Activated CD4-positive, alpha-beta T cell treated with anti-CD3 and anti-CD28 coated beads, Interleukin-2, amount 10 ng/mL, durations not matched to agents 24 days and 14 days (primary cell): ENCODE measurements at places on chromosomes 6 and 20. TPM values are rescaled to one million over a fixed set of nuclear protein-coding genes. Genes with fewer than 3 reads are reported as not detected.

GRCh38 chr20:34747479-34747878 lies 43.3 kb downstream of the TP53INP2 start:
- DNase-seq, result no peak

APOBEC2 gene
- not detected in 2 replicates for total RNA-seq

STMND1 gene
- not detected in 2 replicates for total RNA-seq

NEDD9 gene
- 31.9 and 36.9 TPM in 2 replicates for total RNA-seq

DNA sequence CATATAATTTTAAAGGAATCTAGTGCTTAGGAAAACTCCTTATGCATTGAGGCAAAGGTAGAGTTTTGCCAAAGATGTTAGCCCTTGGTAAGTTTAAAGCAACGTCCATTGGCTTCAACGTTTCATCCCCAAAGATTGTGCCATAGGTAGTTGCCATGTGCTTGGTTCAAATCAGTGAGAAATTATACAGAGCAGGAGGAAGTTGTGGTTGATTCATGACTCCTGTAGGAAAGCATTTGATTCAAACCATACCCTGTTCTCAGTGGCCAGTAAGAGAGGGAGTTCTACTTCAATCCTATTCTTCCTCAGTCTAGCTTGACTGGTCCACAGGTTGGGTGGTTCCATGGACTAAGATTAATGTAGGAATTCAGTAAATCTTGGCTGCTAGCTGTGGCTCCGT lies 535.6 kb downstream of the QKI start:
- no peak for DNase-seq

GRCh38 chr6:111541682-111542065 lies 58.7 kb upstream of the REV3L start:
- no peak for DNase-seq

DNA sequence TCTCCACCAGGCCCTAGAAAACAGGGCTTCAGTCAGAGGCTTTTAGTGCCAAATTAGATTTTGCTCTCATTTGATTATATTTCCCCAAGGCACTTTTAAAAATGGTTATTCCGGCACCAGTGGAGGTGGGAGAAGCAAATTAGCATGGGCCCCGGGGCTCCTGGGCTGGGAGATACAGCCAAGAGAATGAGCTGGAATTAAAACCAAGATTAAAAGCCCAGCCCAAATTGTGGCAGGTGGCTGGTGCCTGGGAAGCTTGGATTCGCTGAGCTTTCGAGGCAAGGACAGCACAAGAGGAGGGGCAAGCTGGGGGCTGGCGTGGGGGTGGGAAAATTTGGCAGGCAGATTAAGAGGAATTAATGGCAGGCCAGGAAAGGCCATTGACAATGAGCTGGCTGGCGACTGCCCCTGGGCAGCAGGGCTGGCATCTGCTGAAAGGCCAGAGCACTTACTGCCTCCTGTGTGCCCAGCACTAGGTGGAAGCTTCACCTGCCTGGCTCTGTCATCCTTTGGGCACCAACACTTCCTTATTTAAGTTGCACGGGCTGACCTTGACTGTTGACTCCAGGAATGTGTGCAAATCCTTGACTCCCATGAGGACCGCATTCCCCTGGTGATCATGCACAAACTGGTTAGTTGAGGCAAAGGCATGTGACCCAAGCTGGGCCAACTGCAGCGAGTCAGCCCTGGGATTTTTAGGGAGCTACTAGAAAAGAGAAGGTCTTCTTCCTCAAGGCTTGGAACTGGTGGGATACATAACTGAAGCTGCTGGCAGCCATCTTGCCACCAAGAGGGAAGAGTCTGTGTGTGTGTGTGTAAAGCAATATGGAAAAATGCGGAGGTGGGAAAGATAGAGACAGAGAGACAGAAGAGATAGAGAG lies 76.1 kb downstream of the SULF2 start:
- no peak for DNase-seq

DNA sequence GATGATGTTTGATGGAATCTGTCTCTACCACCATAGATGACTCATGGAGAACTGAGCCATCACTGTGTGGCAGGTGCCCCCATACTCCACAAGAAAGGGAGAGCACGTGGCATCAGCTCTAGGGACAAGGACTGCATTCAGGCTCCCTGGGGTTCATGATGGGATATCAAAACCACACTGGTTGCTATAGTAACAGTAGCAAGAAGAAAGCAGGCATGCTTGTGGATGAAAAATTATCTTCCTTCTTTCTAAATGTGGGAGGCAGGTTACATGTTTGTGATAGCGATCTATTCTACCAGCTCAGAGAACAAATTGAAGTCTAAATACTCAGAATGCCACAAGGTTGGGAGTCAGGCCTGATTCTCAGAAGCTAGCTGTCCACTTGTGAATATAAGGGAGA lies 224.2 kb downstream of the ARHGAP18 start:
- no peak for DNase-seq

GRCh38 chr6:108621117-108621516 lies 60.4 kb downstream of the FOXO3 start:
- no peak for DNase-seq

- peak; percentile 63 for DNase-seq
Observed at GRCh38 chr20:46558511-46558959, 8.1 kb upstream of the OCSTAMP start.

C6orf15 gene
- total RNA-seq, result not detected in 2 replicates

SLC44A4 gene
- total RNA-seq, result 0.21 TPM in 1 of 2 replicates, not detected in the other

DNA sequence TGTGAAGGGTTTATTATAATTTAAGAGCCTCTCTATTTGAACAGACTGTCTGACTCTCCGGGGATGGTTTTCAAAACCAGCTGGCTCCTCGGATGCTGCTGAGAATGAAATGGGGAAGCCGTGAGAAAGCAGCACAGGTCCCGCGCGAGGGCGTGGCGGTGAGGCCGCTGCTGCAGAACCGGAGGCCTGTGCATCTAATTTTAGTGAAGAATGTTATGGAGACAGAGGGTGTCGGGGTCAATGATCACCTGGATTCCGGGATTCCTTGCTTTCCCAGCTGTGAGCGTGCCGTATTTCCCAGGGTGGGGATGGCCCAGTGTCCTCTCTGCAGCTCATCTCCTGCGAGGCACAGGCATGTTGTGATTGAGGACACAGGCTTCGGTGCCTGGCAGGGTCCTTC lies 348.0 kb downstream of the CDH4 start:
- DNase-seq, result no peak

DNA sequence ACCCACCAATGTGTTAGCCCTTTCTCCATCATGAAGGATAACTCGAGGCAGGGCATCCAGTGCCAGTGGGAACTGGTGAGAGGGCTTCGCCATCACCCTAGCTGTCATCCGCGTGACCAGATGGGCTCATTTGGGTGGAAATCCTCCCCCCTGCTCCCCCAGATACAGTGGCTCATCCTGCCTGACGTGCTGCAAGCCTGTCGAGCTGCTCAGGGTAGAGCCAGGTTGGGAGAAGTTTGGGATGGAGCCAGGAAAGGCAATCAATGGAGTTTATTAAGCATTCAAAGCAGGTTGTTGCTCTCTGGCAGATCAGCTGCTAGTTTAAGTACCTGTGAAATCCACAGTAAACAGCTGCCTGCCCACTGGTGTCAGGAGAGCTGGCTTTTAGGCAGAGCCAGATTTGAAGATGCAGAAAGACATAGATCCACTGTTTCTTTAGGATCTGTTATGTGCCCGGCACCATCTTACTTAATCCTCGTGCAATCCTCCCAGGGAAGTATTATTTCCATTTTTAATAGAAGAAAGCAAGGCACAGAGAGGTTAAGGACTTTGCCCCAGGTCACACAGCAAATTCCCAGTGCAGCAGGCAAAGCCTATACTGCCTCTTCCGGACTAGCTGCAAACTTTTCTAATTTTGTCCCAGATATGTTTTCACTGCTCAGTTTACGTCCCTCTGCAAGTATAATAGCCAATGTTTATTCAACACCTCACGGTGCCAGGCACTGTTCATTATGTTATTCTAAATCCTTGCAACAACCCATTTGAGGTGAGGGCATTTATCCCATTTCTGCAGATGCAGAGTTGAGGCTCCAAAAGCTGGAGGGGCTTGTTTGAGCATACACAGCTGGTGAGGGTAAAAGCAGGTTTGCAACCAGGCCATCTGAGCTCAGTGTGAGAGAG lies 54.1 kb upstream of the KCNG1 start:
- no peak for DNase-seq

DNA sequence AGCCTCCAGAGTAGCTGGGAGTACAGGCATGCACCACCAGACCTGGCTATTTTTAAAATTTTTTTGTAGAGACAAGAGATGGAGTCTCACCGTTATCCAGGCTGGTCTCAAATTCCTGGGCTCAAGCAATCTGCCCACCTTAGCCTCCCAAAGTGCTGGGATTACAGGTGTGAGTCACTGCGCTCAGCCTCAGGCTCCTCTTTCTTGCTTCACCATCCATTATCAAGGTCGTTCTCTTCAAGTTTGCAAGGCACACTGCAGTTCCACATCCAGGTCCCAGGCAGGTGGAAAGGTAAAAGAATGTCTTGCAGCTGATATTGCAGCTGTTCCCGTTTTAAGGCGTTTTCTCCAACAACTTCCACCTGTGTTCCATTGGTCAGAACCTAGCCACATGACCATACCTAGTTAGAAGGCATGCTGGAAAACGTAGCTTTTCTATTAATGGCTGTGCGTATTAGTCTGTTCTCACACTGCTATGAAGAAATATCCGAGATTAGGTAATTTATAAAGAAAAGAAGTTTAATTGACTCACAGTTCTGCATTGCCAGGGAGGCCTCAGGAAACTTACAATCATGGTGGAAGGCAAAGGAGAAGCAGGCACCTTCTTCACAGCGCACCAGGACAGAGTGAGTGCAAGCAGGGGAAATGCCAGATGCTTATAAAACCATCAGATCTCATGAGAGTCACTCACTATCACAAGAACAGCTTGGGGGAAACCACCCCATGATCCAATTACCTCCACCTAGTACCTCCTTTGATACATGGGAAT lies 51.7 kb downstream of the PCNA start:
- DNase-seq, result no peak

XKR7 gene
- total RNA-seq, result not detected in 2 replicates

BPIFB4 gene
- not detected in 2 replicates for total RNA-seq

- no peak for DNase-seq
Observed at GRCh38 chr6:39731565-39731964, 6.4 kb upstream of the KIF6 start.

DNA sequence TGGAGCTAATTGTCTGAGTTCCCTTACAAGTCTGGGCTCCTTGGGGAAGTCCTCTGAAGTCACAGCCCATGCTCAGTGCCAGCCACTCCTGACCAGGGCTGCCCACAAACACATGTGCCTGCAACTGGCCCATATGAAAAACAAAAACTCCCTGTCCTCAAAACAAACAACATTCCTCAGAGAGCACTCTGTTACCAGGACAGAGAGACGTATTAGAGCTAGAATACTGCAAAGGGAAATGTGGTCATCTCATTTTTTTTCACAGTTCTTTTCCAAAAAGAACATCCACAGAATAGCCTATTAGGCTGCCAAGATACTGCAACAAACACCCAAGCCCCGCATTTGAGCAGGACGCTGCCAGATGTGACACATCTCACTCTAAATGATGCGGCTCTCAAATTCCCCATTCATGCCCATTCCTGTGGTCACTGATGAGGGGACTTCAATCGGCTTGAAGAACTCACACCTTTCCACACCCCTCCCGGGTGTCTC lies 71.1 kb downstream of the SLC22A23 start:
- no peak for DNase-seq

- no peak for DNase-seq
Observed at GRCh38 chr6:169409742-169410312, 156.2 kb upstream of the THBS2 start.

GRCh38 chr6:111265842-111266241 lies 178.5 kb downstream of the SLC16A10 start:
- no peak for DNase-seq

HCRTR2 gene
- total RNA-seq, result not detected in 2 replicates

DNA sequence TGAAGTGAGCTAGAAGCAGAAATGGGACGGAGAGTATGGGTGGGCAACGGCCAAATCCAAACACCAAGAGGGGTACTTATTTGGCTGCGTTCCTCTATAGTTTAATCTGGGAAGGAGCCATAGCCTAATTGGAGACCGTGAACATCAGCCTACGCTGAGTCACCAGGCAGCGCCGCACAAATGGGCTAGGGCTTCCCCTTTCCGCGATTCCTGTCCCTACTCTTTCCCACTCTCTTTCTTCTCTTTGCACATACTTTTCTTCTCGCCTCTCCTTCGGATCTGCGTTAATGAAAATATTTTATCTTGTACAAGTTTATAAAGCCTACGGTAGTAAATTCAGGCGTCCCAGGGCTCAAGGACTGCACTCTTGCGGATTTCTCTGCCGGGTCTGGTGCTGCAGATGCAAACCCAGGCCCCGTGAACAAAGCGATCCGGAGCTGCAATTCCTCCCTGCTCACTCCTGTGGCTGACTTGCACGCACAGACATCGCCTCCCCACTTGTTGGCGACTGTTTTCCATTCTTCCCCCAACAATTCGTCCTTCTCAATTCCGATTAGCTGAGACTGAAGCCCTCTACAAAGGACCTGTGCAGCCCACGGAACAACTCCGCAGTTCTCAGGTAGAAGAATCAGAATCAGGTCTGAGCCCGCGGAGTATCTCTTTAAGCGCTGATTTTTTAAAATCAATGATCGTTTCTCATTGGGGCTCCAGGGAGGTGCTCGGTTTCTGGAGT lies 4.2 kb upstream of the TBX18 start:
- no peak for DNase-seq

TRIM26 gene
- 58.3 and 60.1 TPM in 2 replicates for total RNA-seq

GRCh38 chr6:144543006-144543871 lies 258.1 kb downstream of the UTRN start:
- DNase-seq, result no peak

DNA sequence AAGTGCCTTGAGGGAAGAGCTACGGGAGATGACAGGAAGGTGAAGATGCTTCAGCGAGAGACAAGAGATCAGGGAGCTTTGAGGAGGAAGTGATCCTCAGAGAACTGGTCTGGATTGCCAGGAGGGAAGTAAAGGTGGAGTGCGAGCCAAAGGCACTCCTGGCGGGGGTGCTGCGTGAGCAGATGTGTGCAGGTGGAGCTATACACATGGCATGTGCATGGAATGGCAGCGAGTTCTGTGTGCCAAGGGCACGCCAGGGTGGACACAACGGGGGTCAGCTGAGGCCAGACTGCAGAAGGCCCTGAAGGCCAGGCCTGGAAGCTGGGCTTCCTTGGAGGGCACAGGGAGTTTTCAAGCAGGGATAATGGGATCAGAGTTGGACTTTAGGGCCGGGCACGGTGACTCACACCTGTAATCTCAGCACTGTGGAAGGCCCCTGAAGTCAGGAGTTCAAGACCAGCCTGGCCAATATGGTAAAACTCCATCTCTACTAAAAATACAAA lies 6.2 kb downstream of the PXMP4 start:
- DNase-seq, result no peak

DNA sequence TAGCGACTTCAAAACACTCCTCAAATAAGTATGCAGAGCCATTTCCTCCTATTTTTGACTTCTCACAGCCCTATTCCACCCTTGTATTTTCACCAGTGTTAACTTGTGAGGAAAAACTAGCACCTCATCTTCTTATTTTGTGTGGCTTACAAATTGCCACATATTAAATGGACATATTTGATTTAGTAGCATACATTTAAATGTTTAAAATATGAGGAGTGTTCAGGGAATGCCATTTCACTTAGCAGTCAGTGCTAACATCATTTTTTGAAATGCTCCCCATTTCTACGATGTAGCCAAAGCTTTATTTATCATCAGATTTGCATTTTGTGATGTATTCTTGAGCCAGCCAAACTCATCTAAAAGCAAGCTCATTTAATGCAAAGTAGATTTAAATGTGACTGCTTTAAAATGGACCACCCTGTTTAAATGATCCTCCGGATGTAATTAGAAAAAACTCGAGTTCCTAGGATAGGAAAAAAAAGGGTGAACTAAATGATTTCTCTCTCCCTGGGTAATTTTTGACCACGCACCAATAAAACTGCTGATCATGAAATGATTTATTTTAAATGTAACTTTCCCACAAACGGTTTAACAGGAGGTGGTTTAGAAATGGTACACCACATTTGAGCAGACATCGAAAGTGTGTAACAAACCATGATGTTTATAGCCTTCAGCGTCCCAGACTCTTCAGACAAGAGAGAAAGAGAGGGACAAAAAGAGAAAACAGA lies 172.6 kb downstream of the CD83 start:
- no peak for DNase-seq
